Fibroblast of skin of abdomen (primary cell): ENCODE measurements at places on chromosomes 16 and 17.

- DNase-seq: no peak
Observed at GRCh38 chr16:3592559-3592958, 15.4 kb upstream of the NLRC3 start.

GRCh38 chr17:42920106-42920900 lies 19.7 kb downstream of the G6PC1 start:
- DNase-seq: no peak

- no peak for DNase-seq
Observed at GRCh38 chr17:49821466-49821865, 26.4 kb downstream of the TAC4 start.

GRCh38 chr16:24853830-24854229 lies 8.1 kb downstream of the SLC5A11 start:
- peak; percentile 46 for DNase-seq

GRCh38 chr17:81400996-81401722 lies 5.9 kb downstream of the BAHCC1 start:
- no peak for DNase-seq

- DNase-seq: peak; percentile 40
Observed at GRCh38 chr17:56636265-56636664, 42.8 kb downstream of the NOG start.

- no peak for DNase-seq
Observed at GRCh38 chr16:88965411-88965810, 11.6 kb downstream of the CBFA2T3 start.

DNA sequence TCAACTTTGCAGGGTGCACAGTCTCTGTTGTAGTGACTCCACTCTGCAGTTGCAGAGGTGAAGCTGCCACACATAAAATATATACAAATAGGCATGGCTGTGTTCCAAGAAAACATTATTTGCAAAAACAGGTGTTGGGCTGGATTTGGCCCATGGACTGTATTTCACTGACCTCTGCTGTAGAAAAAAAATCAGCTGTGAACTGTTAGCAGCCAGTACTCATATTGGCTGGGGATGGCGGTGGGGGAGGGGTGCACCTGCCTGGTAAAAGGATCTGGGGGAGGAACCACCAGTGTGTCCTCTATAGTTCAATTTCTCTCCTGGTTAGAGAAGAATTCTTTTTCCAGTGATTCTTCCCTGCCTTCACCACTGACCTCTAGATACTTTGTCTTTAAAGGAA lies 50.0 kb downstream of the SHISA9 start:
- no peak for DNase-seq

- DNase-seq: no peak
Observed at GRCh38 chr17:57682701-57683100, 62.4 kb downstream of the CCDC182 start.

GRCh38 chr17:4258867-4259266 lies 4.9 kb downstream of the ANKFY1 start:
- no peak for DNase-seq
